NCI-H187 (cell line): ENCODE measurements at places on chromosomes 4 and X.

- no peak for DNase-seq
Observed at GRCh38 chr4:686413-687040, 2.4 kb downstream of the SLC49A3 start.

DNA sequence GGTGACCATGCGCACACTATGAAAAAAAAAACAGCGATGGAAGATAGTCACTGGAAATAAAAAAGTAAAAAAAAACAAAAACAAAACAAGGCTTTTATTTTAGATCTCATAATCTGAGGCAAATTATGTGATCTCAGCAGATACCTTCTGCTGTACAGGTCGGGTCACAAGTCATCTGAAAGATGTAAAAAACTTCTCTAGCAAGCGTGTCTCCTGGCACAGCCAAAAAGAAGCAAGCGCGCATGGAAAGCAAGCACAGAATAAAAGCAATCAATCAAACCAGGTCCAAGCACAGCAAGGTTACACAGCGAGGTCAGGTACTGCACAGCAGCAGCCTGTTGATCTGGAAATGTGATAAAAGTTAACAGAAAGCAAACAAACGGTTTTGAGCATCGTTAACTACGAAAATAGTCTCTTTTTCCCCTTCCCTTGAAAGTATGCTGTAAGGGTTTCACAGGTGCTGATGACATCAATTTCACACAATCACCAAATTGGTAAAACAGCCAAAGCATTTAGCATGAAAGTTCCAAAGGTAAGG lies 79.3 kb upstream of the MTNR1A start:
- no peak for DNase-seq

- no peak for DNase-seq
Observed at GRCh38 chr4:164924670-164925238, 47.8 kb downstream of the APELA start.

GRCh38 chrX:31147175-31147574 lies 75.3 kb upstream of the FTHL17 start:
- no peak for DNase-seq

- no peak for DNase-seq
Observed at GRCh38 chrX:10175319-10175871, 18.6 kb downstream of the CLCN4 start.

- no peak for DNase-seq
Observed at GRCh38 chrX:40035726-40036125, 62.0 kb downstream of the BCOR start.

DNA sequence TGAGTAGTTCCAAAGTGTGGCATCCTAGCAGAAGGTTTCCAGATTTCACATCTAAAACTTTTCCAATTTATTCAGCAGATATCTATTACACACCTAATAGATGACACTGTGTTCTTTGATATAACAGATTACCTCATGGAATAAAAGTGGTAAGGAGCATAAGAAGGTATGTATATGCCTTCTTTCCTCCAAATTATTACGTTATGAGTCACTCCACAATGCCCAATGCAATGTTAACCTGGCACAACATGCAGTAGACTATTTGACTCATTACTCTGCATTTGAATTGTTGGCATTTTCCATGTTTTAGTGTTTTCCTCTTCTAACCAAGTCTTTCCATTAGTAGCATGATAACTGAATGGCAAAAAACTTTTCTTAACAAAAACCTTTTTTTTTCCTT lies 383.6 kb downstream of the ADGRL3 start:
- DNase-seq, result no peak

GRCh38 chr4:150068300-150068960 lies 9.8 kb upstream of the DCLK2 start:
- DNase-seq, result no peak

- no peak for DNase-seq
Observed at GRCh38 chr4:3290476-3290875, 2.3 kb upstream of the RGS12 start.

- DNase-seq, result no peak
Observed at GRCh38 chr4:504076-504475, 5.1 kb downstream of the PIGG start.

DNA sequence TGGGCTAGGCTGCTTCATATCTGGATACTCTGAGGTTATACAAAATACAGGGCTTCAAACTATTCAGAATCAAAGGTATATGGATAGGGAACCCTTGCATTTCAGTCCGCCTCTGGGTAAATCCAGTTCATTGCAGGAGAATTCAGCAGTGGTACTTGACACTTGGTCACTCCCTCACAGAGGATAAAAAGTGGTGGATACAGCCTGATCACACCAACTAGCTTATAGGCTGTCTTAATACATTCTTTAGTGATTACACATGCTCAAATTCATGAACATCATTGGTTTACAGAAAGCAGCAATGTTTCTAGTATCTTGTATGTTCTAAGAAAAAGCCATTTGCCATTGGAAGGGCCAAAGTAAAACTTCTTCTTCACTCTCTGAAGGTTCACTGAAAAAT lies 104.8 kb upstream of the PDE5A start:
- DNase-seq, result no peak

- DNase-seq, result no peak
Observed at GRCh38 chrX:103187953-103188475, 26.9 kb upstream of the BEX4 start.

DNA sequence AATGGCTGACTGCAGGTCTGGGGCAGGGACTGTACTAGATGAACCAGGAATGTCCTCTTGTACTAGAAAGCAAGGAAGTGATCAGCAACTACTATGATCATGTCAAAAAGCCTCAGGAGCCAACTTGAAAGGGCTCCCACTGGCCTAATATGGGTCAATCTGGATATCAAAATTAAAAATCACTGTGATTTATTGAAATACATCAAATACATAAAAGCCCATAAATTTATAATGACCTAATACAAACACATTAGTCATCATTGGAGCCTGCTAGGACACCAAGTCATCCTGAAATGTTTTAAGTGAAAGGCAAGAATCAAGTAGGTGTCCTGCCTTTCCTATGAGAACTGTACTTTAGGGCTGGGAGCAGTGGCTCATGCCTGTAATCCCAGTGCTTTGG lies 70.5 kb upstream of the KLHL13 start:
- DNase-seq, result no peak

DNA sequence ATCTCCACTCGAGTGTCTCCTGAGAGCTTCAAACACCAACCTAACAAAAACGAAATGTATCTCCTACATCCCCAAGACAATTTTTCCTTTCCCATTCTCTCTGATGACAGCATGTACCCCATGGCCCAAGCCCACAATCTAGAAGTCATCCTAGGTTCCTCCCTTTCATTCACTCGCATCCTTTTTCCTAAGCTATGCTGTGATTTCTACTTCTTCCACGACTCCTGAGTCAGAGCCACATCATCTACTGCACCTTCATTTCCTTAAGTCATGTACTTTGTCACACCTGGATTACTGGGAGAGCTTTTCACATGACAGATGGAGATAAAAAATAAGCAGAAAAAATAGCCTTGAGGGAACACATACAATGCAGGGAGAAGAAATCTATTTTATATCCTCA lies 20.1 kb downstream of the C4orf36 start:
- DNase-seq, result no peak

- peak; percentile 71 for DNase-seq
Observed at GRCh38 chr4:74873545-74874301, 59.2 kb upstream of the PARM1 start.

DNA sequence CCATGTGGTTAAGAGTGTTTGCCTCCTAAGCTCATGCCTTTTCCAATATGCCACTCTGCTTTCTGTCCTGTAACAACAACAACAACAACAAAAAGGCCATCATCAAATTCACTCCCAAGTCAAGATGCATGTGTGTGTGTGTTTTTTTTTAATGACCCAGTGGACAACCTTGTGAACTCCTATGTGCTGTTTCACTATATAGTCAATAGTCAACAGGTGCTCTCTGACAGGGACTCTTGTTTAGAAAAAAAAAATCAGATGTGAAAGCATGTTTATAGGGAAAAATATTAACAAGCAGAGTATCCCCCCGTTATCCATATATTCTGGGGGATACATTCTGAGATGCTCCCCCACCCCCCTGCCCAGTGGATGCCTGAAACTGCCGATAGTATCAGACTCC lies 50.6 kb upstream of the BEND2 start:
- no peak for DNase-seq

DNA sequence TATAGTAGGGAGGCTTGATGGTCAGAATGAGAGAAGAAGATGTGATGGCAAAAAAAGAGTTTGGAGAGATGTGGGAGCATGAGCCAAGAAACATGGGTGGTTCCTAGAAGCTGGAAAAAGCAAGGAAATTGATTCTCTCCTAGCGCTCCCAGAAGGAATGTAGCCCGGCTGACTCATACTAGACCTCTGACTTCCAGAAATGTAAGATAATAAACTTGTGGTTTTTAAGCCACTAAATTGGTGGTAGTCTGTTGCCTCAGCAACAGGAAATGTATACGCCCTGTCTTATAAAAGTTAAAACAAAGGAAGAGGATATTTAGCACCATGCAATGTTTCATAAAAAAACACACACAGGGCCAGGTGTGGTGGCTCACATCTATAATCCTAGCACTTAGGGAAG lies 182.7 kb upstream of the PCDH7 start:
- no peak for DNase-seq

DNA sequence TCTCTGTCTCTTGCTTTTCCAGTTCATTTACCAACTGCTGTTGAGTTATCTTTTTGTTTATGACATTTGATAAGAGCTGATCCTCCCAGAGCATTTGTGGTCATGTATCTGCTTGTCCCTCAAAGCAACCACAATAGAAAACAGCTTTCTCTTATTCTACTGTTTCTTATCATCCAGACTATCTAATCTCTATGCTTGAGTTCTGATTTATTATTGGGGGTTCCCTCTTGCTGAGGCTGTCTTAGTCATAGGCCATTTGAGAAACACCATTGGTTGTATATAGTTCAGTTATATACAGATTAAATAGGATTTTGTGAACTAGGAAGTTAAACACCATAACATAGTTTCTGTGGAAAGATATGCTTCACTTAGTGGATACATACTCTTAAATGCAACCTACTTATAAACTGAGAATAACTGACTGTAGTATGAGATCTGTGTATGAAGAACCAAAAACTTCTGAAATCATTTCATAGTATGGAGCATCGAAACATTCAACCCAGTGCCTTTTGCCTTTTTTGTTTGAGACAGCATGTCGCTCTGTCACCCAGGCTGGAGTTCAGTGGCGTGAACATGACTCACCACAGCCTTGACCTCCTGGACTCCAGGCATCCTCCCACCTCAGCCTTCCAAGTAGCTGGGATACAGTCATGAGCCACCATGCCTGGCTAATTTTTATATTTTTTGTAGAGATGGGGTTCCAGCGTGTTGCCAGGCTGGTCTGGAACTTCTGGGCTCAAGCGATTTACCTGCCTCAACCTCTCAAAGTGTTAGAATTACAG lies 75.8 kb downstream of the STIM2 start:
- no peak for DNase-seq
